ENCODE measurements at places on chromosomes 4 and X.

DNA sequence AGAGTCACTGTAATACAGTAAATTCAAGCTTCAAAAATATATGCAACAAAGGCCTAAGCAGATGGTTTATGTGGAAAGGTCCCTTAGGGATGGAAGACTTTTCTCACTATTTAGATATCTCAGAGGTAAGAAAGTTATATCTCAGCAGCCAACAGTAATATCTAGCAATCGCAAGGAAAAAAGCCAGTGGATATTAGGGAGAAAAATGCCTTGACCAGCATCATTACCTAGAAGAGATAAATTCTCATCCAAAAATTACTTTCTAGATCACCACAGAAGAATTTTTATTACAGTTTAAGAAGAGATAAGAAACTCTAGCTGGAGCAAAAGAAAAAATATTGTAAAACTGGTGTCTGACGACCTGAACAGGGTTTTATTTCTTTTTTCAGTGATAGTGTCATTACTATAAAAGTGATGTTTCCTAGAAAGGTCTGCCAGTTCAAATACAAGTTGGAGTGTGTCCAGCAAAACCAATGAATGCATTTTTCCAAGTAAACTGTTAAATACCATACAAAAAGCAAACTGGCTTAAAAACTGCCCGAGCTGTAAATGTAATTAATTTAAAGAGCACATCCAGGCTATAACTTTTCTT, 100.0 kb downstream of the ATP11C start:
- DNase-seq, result no peak

- DNase-seq, result no peak
These were observed 96.5 kb downstream of the HDAC8 start for GRCh38 chrX:72475952-72476668.

DNA sequence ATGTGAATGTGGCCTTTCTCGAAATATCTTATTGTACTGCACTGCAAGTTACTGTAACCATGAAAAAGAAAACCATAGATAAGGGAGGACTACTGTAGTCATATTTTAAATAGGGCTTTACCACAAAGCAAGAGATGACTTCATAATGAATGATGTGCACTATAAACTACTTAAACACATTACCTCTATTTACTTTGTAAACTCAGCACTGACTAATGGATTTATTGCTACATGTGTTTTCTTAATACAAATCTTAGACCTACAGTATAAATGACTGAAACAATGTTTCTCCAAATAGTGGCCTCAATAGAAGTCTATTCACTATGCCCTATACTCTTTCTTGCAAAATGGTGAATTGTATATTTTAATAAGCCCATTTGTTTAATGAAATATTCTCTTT, 61.1 kb downstream of the HDX start:
- DNase-seq, result no peak

DNA sequence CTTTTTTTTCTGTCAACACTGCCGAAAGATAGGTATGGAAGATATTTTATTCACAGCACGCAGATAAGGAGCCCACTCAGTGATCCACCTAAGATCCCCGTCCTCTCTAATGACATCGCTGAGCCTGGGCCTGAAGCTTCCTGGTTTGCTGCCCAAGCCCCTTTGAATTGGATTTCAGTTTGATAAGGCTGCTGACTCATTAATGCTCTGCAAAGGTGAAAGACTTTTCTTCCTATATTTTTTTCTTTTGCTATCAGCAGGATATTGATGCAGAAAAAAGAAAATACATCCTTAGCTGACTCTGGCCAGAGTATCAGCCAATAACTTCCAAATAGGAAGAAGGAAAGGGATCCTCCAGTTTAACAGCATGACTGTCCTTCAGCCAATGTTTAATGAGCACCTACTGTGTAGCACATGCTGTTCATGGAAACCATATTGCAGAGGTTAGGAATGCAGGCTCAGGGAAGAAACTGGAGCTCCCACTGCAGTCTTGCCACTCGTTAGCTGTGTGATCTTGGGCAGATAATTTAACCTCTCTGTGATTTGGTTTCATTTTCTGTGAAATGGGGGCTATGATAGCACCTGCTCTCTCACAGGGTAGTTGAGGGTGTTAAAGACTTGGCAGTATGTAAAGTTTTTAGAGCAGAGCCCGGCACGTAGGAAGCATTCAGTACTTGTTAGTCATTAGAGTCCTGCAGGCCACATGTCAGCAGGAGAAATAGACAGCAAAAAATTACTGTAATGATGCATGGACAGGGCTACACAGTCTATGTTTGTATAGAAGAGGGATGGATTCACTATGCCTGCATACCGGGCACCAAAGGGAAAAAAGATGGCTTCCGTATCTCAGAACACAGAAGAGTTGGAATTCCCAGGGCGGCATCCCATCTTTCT, 39.3 kb downstream of the EVC start:
- DNase-seq, result no peak

DNA sequence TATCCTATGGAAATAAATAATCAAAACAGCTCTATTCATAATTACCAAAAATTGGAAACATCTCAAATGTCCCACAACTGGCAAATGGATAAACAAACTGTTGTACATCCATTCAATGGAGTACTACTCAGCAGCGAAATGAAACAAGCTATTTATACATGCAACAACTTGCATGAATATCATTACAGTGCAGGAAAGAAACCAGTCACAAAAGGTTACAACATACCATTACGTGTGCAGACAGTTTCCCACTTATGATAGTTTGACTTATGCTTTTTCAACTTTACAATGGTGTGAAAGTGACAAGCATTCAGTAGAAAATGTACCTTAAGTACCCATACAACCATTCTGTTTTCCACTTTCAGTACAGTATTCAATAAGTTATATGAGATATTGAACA, 82.3 kb downstream of the NEK1 start:
- DNase-seq, result no peak

DNA sequence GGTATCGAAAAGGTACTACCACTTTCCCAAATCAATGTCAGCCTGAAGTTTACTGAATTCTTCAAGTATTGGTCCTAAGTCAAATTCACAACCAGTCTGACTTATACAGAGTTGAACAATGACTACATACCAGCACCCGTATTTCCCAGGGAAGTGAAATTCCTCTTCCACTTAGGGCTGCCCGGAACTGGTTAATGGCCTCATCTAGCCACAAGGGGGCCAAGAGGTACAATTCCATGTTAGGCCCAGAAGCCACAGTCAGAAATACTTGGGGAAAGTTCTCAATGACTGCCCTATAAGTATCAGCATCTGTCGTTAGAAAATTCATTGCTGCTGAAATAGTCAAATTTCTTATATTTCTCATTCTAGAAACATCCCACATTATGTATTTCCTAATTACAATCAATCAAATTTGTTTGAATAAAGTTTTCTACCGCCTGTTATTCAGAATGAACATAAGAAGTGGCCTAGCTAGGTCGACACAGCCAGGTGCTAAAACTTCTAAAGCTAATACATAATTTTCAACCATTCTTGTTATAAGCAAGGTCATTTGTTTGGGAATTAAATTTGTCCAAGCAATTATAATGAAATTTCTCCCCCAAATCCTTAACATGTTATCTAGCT, 5.6 kb upstream of the PCDH7 start:
- DNase-seq, result no peak

- no peak for DNase-seq
These were observed 55.6 kb upstream of the CCSER1 start for GRCh38 chr4:90071289-90072235.

- no peak for DNase-seq
These were observed 141.4 kb downstream of the KLHL8 start for GRCh38 chr4:87078987-87079486.

- DNase-seq, result no peak
These were observed 650.3 kb upstream of the FAM241A start for GRCh38 chr4:111494971-111495370.

GRCh38 chrX:3738509-3738908, 25.1 kb upstream of the PRKX start:
- no peak for DNase-seq

GRCh38 chr4:156193800-156194199, 240.1 kb upstream of the CTSO start:
- peak; percentile 38 for DNase-seq

DNA sequence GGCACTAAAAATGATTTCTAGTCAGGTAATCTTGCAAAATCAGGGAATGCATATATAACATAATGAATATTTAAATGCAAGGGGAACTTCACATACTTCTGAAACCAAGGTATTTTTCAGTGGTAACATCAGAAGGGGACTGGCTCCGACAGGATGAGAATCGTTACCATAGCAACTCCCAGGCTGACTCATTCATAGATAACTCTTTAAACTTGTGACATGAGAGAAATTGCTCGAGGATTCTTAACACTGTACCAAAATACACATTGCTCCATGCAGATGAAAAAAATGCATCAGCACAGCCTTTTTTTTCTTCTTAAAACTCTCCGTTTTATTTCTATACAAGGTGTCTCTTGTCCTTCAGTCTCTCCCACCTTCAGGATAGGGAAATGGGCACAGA, 114.3 kb downstream of the GABRB1 start:
- no peak for DNase-seq

DNA sequence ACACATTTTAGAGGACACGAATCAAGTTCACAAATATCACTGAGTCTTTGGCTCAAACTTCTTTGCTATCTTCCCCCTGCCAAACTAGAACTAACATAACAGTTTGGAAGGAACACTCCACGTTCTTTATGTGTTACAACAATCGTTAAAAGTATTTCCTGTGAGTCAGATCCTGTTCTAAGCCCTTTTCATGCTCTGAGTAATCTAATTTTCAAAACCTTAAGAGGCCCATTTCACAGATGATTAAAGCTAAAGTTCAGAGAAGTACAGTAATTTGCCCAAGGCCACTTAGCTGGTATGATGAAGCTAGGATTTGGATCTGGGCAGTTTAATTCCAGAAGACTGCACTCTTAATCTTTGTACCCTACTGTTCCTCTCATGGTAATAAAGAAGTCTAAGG, 854.4 kb upstream of the INTU start:
- no peak for DNase-seq

DNA sequence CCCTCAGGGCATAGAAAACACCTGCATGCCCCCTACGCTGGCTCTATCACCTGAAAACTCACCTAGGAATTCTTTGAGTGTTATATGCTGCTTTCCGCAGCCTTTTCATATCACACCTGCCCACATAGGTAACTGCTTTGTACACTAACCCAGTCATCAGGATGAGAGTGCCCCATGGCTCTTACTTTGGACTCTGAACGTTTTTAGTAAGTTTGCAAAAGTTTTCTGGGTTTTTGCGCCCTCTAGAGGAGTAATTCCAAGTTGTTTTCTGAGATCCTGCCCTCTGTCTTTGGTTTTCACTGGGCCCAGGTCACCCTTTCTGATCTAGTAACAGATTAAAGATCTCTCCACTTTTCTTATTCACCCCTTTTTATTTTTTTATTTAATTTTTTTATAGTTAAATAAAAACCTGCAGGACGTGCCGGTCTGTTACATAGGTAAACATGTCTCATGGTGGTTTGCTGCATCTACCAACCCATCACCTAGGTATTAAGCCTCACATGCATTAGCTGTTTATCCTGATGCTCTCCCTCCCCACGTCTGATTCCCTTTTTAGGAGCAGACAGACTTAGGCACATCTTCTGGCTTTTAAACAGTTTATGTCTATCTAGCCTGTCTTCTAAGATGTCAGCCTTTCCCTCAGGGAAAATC, 139.2 kb downstream of the NWD2 start:
- DNase-seq, result no peak

DNA sequence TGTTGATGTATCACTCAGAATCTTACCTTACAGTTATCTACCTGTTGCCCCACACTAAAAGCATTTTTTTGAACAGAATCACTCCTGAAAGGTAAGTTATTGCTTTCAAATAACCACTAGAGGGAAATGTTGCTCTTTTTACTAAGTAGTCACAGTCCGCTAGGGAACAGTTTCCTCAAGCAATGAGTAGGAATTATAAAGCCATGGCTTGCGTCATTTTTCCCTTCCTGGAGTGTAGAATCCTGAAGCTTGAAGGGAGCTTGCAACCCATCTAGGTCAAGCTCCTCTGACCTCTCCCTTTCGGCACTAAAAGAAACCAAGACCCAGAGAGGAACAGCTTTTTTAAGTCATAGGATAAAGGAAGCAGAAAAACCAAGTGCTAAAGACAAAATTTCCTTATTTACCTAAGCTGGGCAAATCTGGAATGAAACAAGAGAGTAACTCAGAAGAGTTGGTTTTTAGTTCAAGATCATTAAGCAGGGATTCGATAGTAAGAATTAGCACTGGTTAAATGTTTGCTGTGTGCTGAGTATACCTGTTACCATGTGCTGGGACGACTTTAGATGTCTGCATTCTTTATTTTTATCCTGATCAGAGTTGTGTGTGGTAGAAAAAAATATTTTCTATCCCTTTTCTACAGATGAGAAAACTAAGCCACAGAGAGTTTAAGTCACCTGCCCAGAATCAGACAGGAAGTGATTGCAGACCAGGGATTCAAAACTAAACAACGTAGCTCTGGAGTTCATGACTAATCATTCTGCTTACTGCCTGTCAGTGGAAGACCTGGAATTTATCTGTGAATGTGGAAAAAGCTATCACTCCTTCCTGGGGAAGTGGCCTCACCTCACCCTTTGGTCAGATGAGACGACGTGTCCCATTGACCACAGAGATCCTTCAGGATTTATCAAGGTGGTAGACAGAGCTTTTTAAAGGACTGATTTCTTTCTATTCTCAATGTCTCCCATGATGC, 631.5 kb downstream of the RAB28 start:
- DNase-seq, result no peak

- DNase-seq, result no peak
These were observed 3.9 kb downstream of the KIT start for GRCh38 chr4:54661686-54662085.

DNA sequence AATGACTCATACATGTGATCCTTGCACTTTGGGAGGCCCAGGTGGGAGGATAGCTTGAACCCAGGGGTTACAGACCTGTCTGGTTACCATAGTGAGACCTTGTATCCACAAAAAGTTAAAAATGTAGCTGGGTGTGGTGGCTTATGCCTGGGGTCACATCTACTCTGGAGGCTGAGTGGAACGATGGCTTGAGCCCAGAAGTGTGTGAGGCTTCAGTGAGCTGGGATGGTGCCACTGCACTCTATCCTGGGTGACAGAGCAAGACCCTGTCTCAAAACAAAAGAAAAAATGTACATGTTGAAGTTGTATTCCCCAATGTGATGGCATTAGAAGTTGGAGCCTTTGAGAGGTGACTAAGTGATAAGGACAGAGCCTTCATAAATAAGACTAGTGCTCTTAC, 409.4 kb upstream of the PABPC4L start:
- no peak for DNase-seq

DNA sequence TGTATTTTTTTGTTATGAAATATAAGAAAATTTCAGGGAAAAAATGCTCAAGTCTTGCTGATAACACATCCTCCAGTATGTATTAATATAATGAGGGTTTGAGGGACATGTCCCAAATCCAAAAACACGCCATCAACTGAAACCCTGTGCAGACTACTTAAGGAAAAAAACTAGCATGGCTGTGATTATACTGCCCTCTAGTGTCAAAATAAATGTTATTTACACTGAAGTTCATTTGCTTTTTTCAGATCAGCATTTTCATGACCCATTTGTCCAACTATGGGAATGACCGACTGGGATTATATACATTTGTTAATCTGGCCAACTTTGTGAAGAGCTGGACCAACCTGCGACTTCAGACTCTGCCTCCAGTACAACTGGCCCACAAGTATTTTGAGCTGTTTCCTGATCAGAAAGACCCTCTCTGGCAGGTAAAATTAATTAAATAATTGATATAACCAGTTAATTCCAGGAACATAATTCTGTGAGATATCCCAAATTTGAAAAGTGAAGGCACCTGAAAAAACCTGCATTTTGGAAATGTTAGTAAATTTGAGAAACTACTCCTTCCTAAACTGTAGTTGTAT, 128.5 kb downstream of the PRSS12 start:
- DNase-seq, result no peak

GRCh38 chr4:37988670-37989069, 28.5 kb downstream of the PTTG2 start:
- DNase-seq, result no peak

GRCh38 chr4:30555775-30556174, 164.4 kb upstream of the PCDH7 start:
- DNase-seq, result no peak

Data from right lobe of liver (tissue), 6 donors.